IPS DF 6.9 (cell line): ENCODE measurements at places on chromosomes 11 and 22.

- DNase-seq: no peak
Observed at GRCh38 chr22:22458896-22459588, 49.5 kb downstream of the ZNF280B start.

DNA sequence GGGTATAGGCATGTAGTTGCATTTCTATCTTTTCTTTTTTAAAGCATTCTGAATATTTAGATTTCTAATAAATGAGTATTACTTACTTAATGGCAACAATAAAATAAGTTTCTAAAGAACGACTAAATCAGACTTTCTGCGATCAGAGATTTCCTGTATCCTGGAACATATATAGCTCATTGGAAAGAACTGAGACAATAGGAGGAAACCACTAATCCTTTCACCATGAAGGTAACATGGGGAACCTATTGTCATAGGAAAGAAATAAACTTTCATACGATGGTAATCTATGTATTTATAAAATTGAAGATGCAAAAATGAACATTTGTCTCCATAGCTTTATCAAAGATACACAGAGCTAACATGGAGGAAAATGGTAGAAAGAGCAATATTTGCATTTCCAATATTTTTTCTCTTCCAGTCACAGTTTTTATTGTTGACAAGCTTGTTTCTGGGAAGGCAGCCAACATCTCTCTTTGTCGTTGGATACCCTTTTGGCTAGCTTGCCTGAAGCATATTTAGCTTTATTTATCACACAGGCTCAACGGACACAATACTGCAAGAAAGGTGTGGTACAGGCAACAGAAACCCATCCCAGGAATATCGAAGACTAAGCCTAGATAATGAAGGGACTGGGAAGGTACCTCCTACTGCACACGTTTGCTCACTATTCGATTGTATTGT lies 293.3 kb upstream of the MPPED2 start:
- DNase-seq: no peak

DNA sequence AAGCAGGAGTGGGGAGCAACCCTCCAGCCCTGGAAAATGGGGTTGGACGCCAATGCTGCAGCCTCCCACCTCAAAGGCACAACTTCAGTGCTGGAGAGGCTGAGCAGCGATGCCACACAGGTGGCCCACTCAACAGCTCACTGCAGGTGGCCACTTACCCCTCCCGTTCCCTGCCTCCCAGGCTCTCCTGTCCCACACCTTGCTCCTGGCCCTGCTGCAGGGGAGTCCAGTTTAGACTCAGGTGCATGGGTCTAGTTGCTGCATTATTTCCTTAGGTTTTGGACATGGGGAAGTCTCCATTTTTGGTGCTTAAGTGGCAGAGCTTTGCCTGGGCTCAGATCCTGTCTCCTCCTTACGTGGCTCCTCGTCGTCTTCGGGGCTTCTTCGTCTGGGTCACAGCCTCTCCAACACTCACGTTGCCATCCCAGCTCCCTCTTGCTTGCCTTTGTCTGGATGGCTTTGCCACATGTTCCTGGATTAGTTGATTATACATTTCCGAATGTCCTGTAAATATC lies 898.3 kb downstream of the BRD1 start:
- DNase-seq: no peak

- no peak for DNase-seq
Observed at GRCh38 chr11:130206141-130206540, 46.6 kb downstream of the ST14 start.

- no peak for DNase-seq
Observed at GRCh38 chr22:31944700-31945442, 536 bp downstream of the YWHAH start.

- no peak for DNase-seq
Observed at GRCh38 chr22:36010090-36010489, 18.5 kb downstream of the RBFOX2 start.

- DNase-seq: no peak
Observed at GRCh38 chr11:134527382-134528243, 115.6 kb upstream of the B3GAT1 start.

GRCh38 chr11:2793701-2794045 lies 91.9 kb downstream of the CDKN1C start:
- DNase-seq: no peak

- DNase-seq: no peak
Observed at GRCh38 chr22:40030758-40031095, 36.0 kb downstream of the FAM83F start.

DNA sequence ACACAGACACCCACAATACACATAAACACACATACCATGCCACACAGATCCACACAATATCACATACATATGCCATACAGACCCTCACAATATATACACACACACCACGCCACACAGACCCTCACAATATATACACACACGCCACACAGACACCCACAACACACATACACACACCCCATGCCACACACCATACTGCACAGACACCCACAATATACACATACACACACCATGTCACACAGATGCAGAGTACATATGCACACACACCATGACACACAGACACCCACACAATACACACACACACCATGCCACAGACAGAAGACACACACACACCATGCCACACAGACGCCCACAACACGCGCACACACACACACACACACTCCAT lies 43.6 kb downstream of the SHISAL1 start:
- no peak for DNase-seq

DNA sequence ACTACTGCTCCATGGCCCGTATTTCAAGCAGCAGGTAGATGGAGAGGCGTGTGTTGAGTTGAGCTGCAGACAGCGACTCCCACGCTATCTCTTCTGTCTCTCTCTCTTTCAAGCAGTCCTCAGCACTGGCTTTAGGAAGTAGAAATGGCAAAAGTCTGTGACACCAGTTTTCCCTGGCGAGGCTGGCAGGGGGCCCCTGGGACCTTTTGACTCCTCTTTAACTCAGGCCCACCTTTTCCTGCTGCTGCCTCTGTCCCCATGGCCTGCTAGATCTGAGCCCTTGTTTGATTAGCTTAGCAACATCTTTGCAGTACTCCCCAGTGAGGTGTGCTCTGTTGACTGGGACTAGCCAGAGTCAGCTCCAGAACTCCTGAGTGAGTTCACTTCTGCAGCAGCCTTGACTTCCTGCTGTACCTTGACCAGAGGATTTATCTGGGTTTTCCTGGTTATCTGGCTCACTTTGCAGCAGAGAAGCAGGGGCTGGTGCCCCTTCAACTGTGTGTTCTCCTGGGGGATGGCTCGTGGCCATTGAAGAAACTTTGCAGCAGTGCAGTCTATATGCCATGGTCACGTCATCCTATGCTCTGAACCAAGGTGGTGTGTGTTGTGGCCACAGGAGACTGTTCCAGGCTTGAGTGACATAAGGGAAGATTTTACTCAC lies 183.9 kb downstream of the DBX1 start:
- DNase-seq: no peak

DNA sequence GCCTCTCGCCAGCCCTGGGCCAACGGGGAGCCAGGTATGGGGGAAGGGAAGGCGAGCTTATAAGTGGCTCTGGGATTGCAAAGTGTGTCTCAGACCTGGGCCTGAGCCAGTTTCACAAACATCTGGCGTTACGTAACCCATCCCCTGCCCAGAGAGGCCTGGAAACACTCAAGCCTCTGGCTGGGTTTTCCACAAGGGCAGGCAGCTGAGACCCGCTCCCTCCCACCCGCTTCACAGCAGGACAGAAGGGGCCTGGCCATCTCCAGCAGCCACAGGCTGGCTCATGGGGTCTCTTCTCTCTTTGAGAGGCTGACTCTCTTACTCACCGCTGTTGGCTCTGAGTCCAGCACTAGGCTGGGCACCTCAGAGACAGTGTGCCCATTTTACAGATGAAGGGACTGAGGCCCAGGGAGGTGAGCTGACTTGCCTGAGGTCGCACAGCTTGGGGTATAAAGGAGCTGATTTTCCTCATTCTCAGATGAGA lies 44.5 kb downstream of the TRIOBP start:
- no peak for DNase-seq

- DNase-seq: peak; percentile 29
Observed at GRCh38 chr11:120172054-120172911, 34.4 kb upstream of the TRIM29 start.

GRCh38 chr11:85759915-85760314 lies 51.0 kb downstream of the SYTL2 start:
- DNase-seq: no peak

- no peak for DNase-seq
Observed at GRCh38 chr11:87298155-87298554, 260.4 kb downstream of the TMEM135 start.
